Stimulated activated CD8-positive, alpha-beta memory T cell treated with anti-CD3 and anti-CD28 coated beads, Interleukin-15, amount 100 ng/mL, for 48 hours (primary cell): ENCODE measurements at places on chromosomes 16 and 17.

GRCh38 chr16:7513429-7513828 is 180.8 kb downstream of the RBFOX1 start:
- no peak for DNase-seq

DNA sequence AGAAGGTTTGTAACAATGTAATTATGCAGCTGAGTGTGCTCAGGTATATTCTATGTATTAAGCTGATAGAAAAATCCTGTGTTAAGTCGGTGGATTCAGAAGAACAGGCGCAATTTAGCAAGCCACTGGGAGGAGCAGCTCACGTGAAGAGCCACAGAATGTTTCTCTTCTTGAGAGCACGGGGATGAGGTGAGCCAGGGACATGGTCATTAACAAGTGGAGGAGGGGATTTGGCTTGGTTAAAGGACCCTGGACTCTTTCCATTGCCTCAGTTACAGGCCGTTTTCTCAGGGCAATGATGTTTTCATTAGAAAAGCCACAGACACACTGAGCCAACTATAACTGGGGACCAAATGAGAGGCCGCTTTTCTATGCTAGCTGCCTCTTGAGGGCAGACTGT is 178.7 kb downstream of the SNX29 start:
- DNase-seq, result no peak

DNA sequence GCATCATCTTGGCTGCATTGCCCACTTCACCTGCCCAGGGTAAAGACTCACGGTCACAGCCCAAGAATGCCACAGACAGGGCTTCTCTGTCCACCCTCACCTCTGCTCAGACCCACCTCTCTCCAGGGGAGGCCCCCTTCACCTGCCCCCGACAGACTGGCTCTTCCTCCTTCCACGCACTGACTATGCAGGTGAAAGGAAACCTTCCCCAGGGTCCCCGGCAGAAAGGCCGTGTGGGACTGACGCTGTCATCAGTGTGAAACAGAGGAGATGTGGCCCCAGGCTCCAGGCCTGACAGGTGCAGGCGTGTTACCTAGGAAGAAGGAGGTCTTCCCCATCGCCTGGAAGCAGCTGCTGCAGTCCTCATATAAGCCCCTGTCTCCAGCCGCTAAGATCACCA is 9.3 kb upstream of the ROGDI start:
- DNase-seq, result no peak

- DNase-seq, result no peak
These were observed at the start of gene DUXB for GRCh38 chr16:75701361-75701760. Gene DUXB (minus strand): TSS chr16:75701461. CDS start chr16:75701418, 43 bp downstream.

- no peak for DNase-seq
These were observed 11.4 kb downstream of the ITGAD start for GRCh38 chr16:31404353-31405064.

- DNase-seq, result no peak
These were observed 201.8 kb downstream of the SLC39A11 start for GRCh38 chr17:72890711-72891110.

GRCh38 chr16:23407436-23408127 is 45.4 kb downstream of the COG7 start:
- no peak for DNase-seq

DNA sequence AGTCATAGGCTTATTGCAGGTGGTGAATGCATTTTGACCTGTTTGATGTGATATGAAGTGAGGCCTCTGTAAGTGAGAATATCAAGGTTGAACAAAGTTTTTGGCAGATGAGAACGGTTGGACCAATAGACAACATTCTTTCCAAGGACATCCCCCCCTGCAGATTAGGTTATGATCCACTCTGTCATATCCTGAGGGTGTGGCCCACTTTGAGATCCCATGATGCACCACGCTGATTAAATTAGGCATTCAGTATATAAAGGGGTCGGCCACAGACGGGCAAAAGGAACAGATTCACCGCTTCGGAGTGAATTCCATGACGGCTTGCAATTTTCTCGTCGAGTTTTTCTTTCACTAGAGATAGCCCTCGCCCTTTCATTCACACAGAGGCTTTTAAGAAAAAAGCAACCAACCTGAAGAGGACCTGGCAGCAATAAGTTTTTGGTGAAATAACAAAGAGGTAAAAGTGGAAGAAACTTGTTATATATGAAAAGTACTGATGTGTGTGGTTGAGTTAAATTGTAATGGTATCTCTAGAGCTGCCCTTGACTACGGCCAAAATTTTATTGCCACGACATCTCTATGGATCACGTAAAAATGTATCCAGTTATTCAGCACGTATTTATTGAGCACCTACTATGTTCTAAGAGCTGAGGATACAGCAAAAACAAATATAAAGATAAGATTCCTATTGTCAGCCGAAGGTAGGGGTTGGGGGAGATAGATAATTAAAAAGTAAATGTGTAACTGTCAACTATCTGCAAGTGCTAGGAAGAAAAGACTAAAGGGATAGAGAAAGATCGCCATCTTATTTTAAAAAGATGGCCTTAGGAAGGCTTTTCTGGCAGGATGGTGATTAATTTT is 1.7 kb upstream of the RBBP6 start:
- DNase-seq, result no peak

- DNase-seq, result no peak
These were observed 5.4 kb downstream of the SCPEP1 start for GRCh38 chr17:56983366-56983765.

DNA sequence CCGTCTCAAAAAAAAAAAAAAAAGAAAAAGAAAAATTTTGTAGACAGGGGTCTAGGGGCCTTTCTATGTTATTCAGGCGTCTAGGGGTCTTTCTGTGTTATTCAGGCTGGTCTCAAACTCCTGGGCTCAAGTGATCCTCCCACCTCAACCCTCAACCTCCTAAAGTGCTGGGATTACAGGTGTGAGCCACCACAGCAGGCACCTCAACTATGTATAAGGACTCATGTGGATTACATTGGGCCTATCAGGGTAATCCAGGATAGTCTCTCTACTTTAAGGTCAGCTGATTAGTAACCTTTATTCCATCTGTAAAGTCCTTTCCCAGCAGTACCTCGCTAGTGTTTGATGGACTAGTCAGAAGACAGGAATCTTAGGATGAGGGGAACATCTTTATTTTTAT is 22.4 kb downstream of the TADA2A start:
- no peak for DNase-seq

DNA sequence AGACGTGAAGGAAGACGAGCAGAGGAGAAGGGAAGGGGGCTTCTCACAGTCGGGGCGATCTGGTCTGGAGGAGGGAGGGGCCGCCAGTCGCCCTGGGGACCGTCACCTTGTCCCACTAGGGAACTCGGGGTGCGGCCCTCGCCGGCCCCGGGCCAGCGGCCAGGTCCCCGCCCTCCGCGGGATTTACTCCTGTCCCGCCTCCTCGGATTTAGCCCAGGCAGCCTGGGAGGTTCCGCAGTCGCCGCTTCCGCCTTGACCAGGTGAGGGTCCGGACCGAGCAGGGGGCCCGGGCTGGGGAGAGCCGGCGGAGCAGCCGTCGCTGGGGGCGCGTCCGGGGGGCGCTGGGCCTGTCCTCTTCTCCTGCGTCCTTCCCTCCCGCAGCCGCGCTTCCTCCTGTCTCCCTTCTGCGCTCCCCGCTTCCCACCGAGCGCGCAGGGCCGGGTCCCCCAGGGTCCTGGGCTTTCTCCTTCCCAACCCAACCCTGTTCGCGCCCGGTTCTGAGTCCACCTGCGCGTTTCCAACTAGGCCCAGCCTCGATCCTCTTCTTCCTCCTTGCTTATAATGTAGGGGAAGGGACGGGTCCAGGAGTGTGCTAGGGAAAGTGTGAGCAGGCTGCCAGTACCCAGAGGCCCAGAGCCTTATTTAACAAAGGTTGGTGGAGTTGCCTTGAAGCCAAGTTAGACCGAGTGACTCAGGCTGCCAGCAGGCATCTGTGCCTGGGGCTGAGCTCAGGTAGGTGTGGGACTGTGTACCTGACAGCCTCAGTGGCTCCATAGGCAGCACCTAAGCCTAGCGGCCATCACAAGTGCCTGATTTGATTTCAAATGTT is at the start of gene TNK1:
Gene TNK1 (plus strand): TSS at position 235 of the 829 bp plus-strand sequence. CDS start 1,838 bp downstream, outside the sequence.
- no peak for DNase-seq

GRCh38 chr16:73945631-73946030 is 351.0 kb upstream of the PSMD7 start:
- DNase-seq, result no peak

DNA sequence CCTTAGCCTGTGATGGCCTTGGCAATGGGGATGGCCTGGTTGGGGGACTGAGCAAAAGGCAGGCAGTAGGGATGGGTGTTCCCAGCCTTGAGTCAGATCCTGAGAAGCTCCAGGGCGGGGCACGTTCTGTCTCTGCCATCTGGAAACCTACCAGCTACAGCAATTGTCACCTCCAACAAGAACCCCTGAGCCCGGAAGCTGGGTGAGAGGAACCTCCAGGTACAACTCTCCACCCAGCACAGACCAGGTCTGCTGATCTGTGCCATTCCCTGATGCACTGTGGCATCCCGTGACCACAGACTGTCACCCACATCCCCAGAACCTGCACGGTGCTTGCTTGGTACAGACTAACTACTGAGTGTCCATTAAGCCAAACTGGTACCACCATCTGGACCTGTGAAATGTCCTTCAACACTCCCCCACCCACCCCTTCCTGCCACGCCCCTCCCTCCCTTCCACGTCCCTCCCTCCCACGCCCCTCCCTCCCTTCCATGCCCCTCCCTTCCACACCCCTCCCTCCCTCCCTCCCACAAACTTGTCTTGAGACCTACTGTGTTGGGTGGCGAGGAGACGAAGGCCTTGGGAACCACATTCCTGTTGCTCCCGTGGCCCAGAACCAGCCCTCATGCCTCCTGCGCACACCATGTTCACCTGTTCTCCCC is 16.6 kb downstream of the MYO15B start:
- DNase-seq, result no peak

DNA sequence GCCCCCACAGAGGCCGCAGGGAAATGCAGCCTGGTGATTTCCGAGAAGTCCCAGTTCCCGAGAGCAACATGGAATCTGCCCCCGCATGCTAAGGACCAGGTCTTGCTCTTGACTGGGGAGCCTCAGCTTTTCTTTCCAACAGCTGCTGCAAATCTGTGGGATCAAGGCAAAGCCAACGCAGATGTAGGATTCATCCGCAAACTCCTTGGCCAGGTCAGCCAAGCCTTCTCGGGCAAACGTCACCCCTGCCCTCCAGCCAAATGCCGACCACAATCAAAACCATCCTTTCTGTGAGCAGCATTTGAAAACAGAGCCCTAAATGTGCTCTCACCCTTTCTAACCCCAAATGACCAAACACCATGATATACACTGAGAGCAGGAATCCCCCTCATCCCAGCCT is 54.0 kb downstream of the MRM3 start:
- DNase-seq, result no peak

DNA sequence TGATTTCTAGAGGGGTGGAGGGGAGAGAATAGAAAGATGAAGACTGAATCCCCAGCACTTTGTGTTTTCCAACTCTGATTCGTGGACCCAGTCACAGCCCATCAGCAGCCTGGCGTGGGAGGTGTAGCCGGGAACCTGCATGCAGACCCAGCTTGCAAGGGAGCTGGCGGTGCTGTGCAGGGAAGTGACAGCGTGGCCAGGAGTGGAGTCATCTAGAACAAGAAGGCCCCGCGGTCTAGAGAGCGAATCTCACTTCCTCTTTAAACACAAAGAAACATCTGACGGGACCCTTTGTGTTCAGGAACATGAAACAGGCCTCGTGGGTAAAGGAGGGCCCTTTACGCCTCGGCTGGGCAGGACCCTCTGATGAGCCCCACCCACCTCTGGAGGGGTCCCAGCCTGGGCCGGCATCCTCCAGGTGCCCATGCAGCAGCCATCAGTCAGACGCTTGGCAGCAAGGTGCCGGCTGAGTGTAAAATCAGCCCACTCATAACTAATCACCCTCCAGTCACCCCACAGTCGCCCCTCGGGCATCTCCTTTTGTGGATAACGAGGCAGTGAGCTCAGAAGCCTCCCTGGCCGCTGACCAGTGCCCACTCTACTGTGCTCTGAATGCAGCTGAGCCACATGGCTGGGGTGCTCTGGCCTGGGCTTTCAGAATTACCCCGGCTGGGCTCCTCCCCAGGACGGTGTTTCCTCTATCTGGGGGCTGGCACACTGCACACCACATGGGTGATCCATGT is 4.4 kb downstream of the SNAI3 start:
- peak; percentile 76 for DNase-seq

GRCh38 chr17:29661213-29661612 is 38.5 kb upstream of the CORO6 start:
- DNase-seq, result no peak

GRCh38 chr16:79267781-79268180 is 332.8 kb downstream of the MAF start:
- peak; percentile 52 for DNase-seq
